Adrenal gland (tissue), 19 donors: ENCODE measurements at places on chromosomes 2 and 18. TPM values are rescaled to one million over a fixed set of nuclear protein-coding genes. Genes with fewer than 3 reads are reported as not detected.

ALK gene
- 0.25 TPM for total RNA-seq

DCDC2C gene
- total RNA-seq = not detected

- DNase-seq = no peak
Measured at GRCh38 chr2:11685906-11686470, 16.0 kb upstream of the NTSR2 start.

DNA sequence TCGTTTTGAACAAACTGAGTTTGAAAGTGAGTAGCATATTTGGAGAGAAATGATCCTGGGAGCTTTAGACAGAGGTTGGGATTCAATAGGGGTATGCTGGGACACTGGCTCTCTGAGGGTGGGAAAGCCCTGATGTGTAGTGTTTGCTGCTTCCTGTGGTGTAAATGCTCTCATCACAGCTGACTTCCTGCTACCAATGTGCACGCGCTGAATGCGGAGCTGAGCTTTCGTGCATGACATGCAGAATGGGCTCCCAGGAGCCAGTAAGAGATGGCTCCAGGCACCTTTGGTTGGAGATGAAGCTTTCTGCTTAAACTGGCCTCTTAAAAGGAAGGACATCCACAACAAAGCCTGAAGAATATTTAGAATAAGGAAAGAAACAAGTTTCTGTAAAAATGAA, 224.1 kb upstream of the CCDC150 start:
- DNase-seq = no peak

- no peak for DNase-seq
Measured at GRCh38 chr2:118177318-118177717, 89.0 kb downstream of the INSIG2 start.

DNA sequence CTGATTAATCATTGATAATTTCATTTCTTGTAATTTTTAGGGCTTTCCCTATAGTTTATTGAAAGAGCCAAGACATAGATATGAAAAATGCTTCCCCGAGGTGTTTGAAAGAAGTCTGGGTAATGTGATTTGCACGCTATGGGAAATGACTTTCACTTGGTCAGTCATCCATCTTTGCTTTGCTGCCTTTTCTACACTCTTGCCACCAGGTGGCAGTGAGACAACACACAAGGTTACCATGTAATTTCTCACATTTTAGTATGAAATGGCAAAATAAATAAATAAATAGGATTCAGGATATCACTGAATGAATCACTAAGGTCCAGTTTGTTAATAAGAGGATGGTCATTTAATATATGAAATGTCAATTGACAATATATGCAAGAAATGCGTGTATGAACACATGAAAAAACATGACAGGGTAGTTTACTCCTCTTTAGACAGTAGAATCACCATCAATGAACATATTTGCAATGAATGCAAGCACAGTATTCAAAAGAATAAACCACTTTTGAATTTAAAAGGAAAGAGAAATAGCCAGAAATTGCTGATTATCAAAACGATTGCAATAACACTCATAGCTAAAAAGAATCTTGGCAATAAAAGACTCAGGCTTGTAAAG, 52.2 kb upstream of the KCNH7 start:
- peak; percentile 36 for DNase-seq

- DNase-seq = peak; percentile 33
Measured at GRCh38 chr2:85741833-85742455, 11.8 kb upstream of the ATOH8 start.

TMEFF2 gene
- total RNA-seq = 0.17 TPM

CAPN14 gene
- not detected for total RNA-seq

GRCh38 chr2:2560374-2561015, 229.4 kb upstream of the MYT1L start:
- no peak for DNase-seq

- DNase-seq = no peak
Measured at GRCh38 chr2:232027530-232027929, 66.0 kb downstream of the DIS3L2 start.
